Spinal cord (tissue), 10 donors: ENCODE measurements at places on chromosomes 1 and 21. TPM values are rescaled to one million over a fixed set of nuclear protein-coding genes. Genes with fewer than 3 reads are reported as not detected.

GRCh38 chr1:237634922-237635321 is 255.8 kb downstream of the ZP4 start:
- no peaks in the 10 kb centered on the region for H3K27me3 ChIP-seq
- no peak for DNase-seq
- no peaks in the 10 kb centered on the region for H3K4me1 ChIP-seq
- no peak overlapping the region for H3K4me3 ChIP-seq

DNA sequence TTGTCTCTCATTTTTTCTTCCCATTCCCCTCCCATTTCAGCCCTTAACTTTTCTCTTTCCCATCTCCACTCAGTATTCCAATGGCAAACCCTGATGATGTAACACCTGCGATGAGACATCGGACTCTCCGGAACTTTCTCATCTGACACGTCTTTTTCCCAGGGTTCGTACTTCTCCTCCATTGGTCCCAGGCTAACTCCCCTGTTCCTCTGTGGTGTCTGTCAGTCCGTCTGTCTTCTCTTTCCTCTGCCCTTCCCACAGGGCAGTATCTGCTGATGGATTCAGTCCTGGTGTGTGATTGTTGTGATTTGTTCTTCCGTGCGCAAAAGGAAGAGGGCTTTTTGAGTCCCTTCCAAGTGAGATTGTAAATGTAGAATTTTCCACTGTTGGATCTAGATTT is 27.7 kb downstream of the VANGL2 start:
- H3K27me3 ChIP-seq = no peaks in the 10 kb centered on the region
- peaks cover 41% of the 10 kb centered on the region for H3K36me3 ChIP-seq
- peaks cover 3% of the 10 kb centered on the region for H3K4me1 ChIP-seq
- H3K27ac ChIP-seq = no peak overlapping the region
- no peak overlapping the region for H3K4me3 ChIP-seq

- no peak overlapping the region for H3K4me3 ChIP-seq
- H3K27ac ChIP-seq = no peak overlapping the region
- peak; percentile 21 for DNase-seq
- no peaks in the 10 kb centered on the region for H3K4me1 ChIP-seq
Measured at GRCh38 chr1:219385787-219386427, 212.2 kb downstream of the LYPLAL1 start.

- H3K27ac ChIP-seq = no peak overlapping the region
- DNase-seq = no peak
- H3K36me3 ChIP-seq = peaks cover 60% of the 10 kb centered on the region
Measured at GRCh38 chr1:32197837-32198236, 2.6 kb upstream of the CCDC28B start.

DNA sequence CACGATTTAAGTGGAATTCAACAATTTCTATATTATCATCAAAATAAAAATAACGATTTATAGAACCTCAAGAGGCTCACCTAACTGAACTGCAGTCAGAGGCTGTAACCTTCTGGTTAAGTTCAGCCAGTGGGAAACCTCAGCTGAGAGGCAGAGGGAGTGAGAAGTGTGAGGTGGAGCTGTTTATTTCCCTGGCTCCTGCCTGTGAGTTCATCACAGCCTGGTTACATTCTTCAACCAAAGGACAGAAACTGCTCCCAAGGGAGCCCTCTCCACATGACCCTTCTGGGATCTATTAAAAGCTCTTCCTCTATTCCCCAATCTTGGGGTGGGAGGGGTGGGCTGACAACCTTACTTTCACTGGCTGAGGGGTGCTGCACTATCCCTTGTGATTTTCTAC is 22.2 kb downstream of the DYNLT5 start:
- no peak overlapping the region for H3K27ac ChIP-seq
- H3K36me3 ChIP-seq = no peaks in the 10 kb centered on the region
- no peak for DNase-seq
- no peak overlapping the region for H3K4me3 ChIP-seq
- H3K4me1 ChIP-seq = no peaks in the 10 kb centered on the region

- no peak overlapping the region for H3K4me3 ChIP-seq
- no peak for DNase-seq
- H3K4me1 ChIP-seq = no peaks in the 10 kb centered on the region
- no peaks in the 10 kb centered on the region for H3K36me3 ChIP-seq
- H3K27ac ChIP-seq = no peak overlapping the region
Measured at GRCh38 chr1:51100264-51100880, 1.7 kb upstream of the C1orf185 start.

GRCh38 chr1:85708829-85709227 is 595 bp upstream of the ZNHIT6 start:
- no peaks in the 10 kb centered on the region for H3K27me3 ChIP-seq
- peaks cover 7% of the 10 kb centered on the region for H3K4me1 ChIP-seq
- peak overlapping the region; percentile 78 for H3K27ac ChIP-seq
- H3K36me3 ChIP-seq = peaks cover 7% of the 10 kb centered on the region
- H3K4me3 ChIP-seq = peak overlapping the region; percentile 93

GRCh38 chr1:25054526-25055323 is 124.6 kb upstream of the RUNX3 start:
- H3K4me1 ChIP-seq = peaks cover 5% of the 10 kb centered on the region
- H3K27ac ChIP-seq = no peak overlapping the region
- DNase-seq = no peak
- H3K36me3 ChIP-seq = no peaks in the 10 kb centered on the region
- no peak overlapping the region for H3K4me3 ChIP-seq

- H3K27me3 ChIP-seq = no peaks in the 10 kb centered on the region
- H3K27ac ChIP-seq = no peak overlapping the region
- no peaks in the 10 kb centered on the region for H3K4me1 ChIP-seq
- H3K36me3 ChIP-seq = no peaks in the 10 kb centered on the region
- no peak overlapping the region for H3K4me3 ChIP-seq
Measured at GRCh38 chr1:211715971-211716370, 40.5 kb upstream of the NEK2 start.

DNA sequence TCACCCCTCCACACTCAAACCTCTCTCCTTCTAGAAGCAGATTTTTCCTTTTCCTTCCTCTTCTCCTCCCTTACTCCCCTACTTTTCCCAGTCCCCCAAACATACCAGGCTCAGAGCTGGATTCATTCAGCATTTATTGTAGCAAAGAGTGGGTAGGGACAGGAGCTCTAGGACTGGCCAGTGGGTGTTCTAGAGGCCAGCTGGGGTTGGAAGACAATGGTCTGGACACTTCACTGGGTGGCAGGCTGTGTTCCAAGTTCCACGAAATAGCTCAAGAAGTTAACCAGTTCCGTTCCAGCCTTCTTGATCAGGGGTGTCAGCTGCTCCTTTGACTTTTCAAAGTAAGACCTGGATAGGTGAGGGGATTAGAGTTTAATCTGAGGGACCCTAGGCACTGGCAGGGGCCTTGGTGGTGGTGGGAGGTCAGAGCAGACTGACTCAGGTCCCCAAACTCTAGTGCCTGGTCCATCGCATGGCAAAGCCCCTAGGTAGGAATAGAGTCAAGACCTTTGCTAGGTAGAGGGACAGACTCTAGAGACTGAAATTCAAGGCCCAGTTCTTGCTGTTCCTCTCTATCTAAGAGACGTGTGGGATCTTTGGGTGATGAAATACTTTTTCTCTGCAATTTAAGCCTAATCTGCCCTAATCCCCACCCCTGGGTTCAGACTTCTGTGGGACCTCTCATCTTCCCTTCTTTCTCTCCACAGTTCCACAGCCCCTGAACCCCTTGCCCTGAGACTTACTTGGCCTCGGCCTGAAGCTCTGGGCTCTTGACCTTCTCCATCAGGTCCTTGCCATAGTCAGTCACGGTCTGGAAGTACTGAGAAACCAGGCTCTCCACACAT is 1.0 kb downstream of the APOA2 start:
- no peaks in the 10 kb centered on the region for H3K27me3 ChIP-seq
- peaks cover 19% of the 10 kb centered on the region for H3K4me1 ChIP-seq
- no peak overlapping the region for H3K27ac ChIP-seq
- no peak for DNase-seq
- H3K4me3 ChIP-seq = no peak overlapping the region

GRCh38 chr1:118556936-118557335 is 371.9 kb upstream of the SPAG17 start:
- H3K27me3 ChIP-seq = no peaks in the 10 kb centered on the region
- H3K4me1 ChIP-seq = no peaks in the 10 kb centered on the region
- H3K36me3 ChIP-seq = no peaks in the 10 kb centered on the region
- H3K4me3 ChIP-seq = no peak overlapping the region

- no peak overlapping the region for H3K4me3 ChIP-seq
- H3K36me3 ChIP-seq = peaks cover 7% of the 10 kb centered on the region
- DNase-seq = no peak
- H3K4me1 ChIP-seq = peaks cover 28% of the 10 kb centered on the region
- no peaks in the 10 kb centered on the region for H3K27me3 ChIP-seq
Measured at GRCh38 chr1:208185801-208186231, 58.4 kb downstream of the PLXNA2 start.

- H3K4me3 ChIP-seq = no peak overlapping the region
- H3K4me1 ChIP-seq = no peaks in the 10 kb centered on the region
- H3K27ac ChIP-seq = no peak overlapping the region
Measured at GRCh38 chr1:184752656-184753055, 2.0 kb downstream of the EDEM3 start.

- H3K27ac ChIP-seq = no peak overlapping the region
- no peaks in the 10 kb centered on the region for H3K4me1 ChIP-seq
- H3K4me3 ChIP-seq = no peak overlapping the region
- H3K27me3 ChIP-seq = no peaks in the 10 kb centered on the region
- no peak for DNase-seq
- H3K36me3 ChIP-seq = no peaks in the 10 kb centered on the region
Measured at GRCh38 chr1:107525145-107525544, 384.3 kb downstream of the NTNG1 start.

- no peak overlapping the region for H3K4me3 ChIP-seq
Measured at GRCh38 chr1:33578557-33579448, 106.4 kb downstream of the ZSCAN20 start.

DNA sequence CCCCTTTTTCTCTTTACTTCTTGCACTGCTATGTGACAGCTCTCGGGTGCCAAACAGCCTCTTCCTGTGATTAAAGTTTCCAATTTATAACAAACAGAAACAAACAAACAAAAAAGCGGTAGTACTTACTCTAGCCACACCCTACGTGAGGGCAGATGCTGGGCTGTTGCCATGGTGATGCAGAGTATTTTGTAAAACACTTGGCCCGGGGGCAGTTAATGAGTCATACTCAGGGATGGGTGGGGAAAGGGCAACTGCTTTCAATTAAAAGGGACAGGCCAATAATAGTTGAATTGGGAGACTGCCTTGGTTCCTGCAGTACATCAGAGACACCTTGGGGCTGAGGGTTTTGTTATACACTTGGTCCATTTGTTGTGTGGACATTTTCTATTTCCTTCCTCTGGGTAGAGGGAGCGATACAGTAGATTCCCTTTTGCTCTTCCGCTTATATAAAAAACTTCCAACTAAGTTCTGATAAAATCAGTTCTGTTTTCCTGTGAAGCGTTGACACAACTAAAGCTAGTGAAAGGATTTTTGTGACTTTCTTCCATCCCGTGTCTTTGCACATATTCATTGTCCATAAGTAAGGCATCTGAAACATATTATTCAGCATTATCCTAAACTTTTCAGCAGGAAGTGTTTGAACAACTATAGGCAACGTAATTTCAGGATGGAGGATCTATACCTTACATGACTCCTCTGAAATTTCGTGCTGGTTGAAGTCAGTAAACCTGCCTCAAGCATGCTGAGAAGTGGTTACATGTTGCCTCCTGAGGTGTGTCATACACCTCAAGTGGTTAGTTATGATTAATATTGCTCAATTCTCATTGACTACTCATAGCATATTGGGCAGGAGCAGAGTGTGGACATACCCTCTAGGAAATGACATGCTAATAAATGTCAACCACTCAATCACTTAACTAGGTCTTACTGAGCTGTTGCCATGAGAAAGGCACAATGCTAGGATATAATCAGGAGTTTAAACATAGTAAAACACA is 36.7 kb upstream of the THEM4 start:
- no peak overlapping the region for H3K27ac ChIP-seq
- H3K4me3 ChIP-seq = no peak overlapping the region
- no peaks in the 10 kb centered on the region for H3K36me3 ChIP-seq
- no peaks in the 10 kb centered on the region for H3K27me3 ChIP-seq
- DNase-seq = peak; percentile 75

DNA sequence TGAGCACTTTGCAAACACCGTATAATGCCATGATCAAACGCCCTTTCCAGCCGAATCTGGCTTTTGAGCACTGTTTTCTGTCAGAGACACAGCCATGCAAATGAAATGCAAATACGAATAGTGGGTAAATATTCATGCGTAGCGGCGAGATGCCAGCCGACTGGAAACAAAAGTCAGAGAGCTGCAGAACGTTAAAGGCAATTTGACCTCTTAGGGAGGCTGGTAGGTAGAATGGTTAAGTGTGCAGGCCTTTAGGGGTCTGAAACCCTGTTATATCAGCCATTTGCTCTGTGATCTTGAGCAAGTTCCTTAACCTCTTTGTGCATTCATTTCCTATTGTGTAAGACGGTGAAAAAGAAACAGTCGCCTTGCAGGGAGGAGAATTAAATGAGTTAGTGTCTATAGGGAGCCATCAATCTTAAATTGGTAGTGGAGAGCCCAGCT is 6.5 kb upstream of the SDHB start:
- no peaks in the 10 kb centered on the region for H3K36me3 ChIP-seq
- peaks cover 26% of the 10 kb centered on the region for H3K4me1 ChIP-seq
- H3K27ac ChIP-seq = no peak overlapping the region
- H3K4me3 ChIP-seq = no peak overlapping the region

GRCh38 chr1:156638189-156638985 is 3.5 kb upstream of the BCAN start:
- peak; percentile 86 for DNase-seq
- H3K36me3 ChIP-seq = peaks cover 5% of the 10 kb centered on the region
- peaks cover 5% of the 10 kb centered on the region for H3K27me3 ChIP-seq
- H3K4me1 ChIP-seq = peaks cover 67% of the 10 kb centered on the region

- H3K36me3 ChIP-seq = no peaks in the 10 kb centered on the region
- no peak overlapping the region for H3K4me3 ChIP-seq
- H3K27me3 ChIP-seq = no peaks in the 10 kb centered on the region
- H3K4me1 ChIP-seq = no peaks in the 10 kb centered on the region
- no peak for DNase-seq
Measured at GRCh38 chr1:116128664-116129063, 17.5 kb downstream of the MAB21L3 start.

DNA sequence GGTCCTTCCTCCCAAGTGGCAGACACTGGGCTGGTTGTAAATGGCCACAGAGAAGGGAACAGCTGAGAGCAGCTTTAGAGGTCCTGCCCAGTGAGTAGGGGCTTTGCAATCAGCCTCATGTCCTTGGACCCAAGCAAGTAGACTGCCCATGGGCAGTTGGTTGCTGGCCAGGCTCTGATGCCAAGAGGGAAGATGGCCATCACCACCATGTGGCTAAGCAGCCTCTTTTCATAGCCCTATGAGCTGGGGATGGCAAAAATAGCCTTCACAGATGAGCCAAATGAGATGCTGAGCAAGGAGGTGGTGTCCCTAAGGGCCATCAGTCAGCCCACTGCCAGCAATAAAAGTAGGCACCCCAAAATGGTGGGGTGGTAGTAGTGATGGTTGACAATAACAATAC is 3.2 kb downstream of the DISP3 start:
- no peak overlapping the region for H3K27ac ChIP-seq
- H3K4me3 ChIP-seq = no peak overlapping the region
- peaks cover 38% of the 10 kb centered on the region for H3K36me3 ChIP-seq
- no peaks in the 10 kb centered on the region for H3K27me3 ChIP-seq
- no peak for DNase-seq

STXBP3 gene
- 85.7 TPM for total RNA-seq

TRAF3IP3 gene
- 1.1 TPM for total RNA-seq

RPTN gene
- not detected for total RNA-seq

MAP3K7CL gene
- 2.9 TPM for total RNA-seq

OLFML3 gene
- total RNA-seq = 64.9 TPM

EPHB2 gene
- 22.2 TPM for total RNA-seq

MMP23B gene
- total RNA-seq = 5.9 TPM

MYOC gene
- 5.2 TPM for total RNA-seq

RXFP4 gene
- total RNA-seq = not detected

GBP4 gene
- total RNA-seq = 2.7 TPM

CTH gene
- total RNA-seq = 4.9 TPM

NUDT4B gene
- 3.3 TPM for total RNA-seq
